Activated CD4-positive, alpha-beta T cell treated with anti-CD3 and anti-CD28 coated beads, Interleukin-2, amount 50 U/mL, for 4 hours (primary cell): ENCODE measurements at places on chromosomes 11 and 22.
A peak's percentile ranks its signal among the peaks of the same experiment; 100 is the strongest.

- DNase-seq: no peak
These were observed 9.2 kb upstream of the CELSR1 start for GRCh38 chr22:46546466-46547178.

DNA sequence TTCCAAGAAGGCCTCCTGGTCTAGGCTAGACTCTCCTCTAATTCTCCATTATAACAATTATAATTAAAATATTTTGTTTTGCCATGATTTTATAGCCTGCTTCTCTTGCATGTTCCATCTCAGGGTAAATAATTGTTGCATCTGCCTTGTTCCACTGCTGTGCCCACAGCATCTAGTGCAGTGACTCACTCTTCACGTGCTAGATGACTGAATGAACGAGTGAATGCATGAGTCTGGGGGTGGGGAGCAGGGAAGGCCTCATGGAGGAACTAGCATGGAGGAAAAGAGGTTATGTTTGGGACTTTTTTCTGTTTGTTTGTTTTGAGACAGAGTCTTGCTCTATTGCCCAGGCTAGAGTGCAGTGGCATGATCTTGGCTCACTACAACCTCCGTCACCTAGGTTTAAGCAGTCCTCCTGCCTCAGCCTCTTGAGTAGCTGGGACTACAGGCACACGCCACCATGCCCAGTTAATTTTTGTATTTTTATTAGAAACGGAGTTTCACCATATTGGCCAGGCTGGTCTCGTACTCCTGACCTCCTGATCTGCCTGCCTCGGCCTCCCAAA, 5.2 kb upstream of the OAF start:
- DNase-seq: no peak

GRCh38 chr11:9905501-9905951, 241.6 kb downstream of the SWAP70 start:
- no peak for DNase-seq

- peak; percentile 55 for DNase-seq
These were observed at the start of gene PTPRCAP for GRCh38 chr11:67437082-67437808. Gene PTPRCAP, minus strand, starts transcription at chr11:67437682. Its CDS starts 63 bp downstream, at chr11:67437619.

DNA sequence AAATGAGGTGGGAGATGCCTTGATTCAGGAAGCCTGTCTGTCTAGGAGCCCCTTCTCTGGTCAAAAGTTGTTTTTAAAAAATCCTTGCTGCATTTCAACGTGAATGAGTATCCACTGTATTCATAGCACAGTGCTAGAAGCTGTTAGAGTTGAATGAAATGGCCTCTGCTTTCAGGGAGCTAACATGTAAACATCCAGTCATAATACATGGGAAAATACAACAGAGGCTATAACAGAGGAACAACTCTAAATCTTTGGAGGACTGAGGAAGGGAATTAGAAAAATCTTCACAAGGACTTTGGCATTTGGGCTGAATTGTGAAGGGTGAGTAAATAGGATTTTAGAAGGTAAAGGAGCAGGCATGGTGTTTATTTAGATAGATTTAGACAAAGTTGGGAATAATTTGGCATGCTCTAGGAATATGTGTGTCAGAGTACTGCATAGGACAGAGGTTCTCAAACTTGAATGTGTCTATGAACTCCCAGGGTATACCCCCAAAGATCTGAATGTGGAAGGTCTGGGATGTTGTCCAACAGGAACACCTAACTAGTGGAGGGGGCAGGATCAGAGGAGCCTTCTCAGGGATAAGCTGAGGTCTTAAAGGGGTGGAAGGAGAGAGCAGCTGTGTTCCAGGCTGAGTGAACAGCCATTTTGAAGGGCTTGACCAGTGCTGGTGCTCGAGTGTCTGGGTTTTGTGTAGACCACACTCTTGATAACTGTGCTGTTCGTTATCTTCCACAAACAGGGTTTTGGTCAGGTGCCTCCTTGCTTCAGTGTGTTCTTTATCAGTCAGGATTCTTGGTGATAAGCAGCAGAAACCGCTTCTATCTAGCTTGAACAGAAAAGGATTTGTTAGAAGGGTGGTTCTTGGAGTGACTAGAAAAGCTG, 12.7 kb downstream of the SREBF2 start:
- DNase-seq: no peak

- no peak for DNase-seq
These were observed 527.8 kb downstream of the METTL15 start for GRCh38 chr11:28636033-28636432.

DNA sequence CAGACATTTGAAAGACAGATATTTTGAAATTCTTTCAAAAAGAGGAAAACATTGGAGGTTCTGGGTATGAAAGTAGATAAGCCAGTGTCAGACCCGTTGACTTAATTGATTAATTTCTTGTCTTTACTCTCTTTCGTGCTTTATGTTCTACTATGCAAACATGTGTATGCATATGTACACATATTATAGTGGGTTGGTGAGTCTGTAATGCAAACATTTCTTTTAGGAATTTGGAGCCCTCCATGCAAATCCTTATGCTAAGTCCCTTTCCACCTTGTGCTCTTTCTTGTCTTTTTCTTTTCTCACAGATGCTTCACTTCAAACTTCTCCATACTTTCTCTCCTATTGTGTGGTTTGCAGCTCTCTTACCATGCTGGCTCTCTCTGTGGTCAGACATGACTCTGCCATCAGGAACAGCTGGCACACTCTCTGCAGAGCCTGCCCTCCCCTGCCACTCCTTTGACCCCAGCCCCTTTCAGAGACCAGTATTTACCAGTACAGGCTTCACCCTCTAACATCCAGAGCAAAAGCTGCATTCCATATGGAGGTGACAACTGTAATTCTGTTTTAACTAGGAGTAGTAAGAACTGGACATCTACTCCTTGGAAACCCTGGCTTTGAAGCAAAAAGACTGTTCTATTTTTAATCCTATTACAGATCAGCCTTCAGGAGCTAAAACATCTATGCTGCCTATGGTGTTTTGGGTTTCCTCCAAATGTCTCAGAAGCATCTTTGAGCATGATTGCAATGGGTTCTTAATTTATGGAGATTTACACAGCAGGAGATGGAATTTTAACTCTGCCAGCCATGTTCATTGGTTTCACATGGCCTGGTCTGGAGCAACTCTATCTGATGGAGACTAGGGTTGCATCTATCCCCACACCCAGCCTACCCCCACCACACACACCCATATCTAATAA, 386.9 kb upstream of the FAT3 start:
- no peak for DNase-seq

DNA sequence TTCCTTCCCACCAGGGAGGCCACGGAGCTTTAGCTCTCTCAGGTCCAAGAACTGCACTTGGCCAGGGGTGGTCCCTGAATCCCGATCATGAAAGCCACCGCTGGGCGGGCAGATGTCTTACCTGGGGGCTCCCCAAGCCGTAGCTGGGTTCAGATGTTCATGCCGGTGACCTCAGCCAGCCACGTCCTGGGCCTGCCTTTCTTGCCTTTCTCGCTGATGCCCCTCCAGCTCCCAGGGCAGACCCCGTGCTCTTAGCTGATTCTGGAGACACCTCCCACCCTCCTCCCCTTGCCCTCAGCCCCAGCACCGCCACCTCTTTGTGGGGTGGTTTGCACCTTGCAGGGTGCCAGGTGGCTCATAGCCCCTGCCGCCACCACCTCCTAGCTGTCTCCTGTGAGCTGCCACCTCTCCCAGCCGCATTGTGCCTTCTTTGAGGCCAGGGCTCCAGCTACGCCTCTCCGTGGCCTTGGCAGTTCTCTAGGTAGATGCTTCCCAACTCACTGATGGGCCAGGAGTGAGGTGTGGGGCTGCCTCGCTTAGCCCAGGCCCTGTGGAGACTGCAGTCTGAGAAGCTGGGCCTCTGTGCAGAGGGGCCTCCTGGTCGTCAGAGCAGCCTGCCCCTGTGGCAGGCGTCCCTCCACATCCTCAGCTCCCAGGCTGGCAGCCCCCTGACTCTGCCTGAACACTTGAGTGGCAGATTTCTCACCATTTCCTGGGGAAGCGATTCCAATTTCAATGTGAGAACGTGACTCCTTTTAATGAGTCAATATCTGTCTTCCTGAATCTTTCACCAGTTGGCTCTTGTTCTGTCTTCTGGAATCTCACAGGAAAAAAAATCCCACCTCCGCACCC, 97.6 kb upstream of the B3GAT1 start:
- no peak for DNase-seq

DNA sequence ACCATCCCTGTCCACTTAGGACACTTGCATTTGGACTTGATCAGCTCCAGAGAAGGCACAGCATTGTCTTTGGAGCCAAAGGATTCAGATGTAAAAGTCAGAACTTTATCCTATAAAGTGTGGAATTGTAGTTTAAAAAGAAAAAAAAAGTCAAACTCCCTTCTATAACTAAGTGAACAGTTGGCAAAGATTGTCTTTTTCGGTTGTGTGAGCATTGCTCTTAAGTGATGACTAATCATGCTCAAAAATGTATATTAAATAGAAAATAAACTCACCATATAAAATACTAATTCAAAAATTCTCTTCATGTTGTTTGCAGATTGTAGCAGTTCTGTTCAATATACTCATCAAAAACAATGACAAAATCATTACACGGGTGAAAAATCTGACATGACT, 93.8 kb downstream of the ETS1 start:
- no peak for DNase-seq

GRCh38 chr11:36395978-36396736, 100.1 kb downstream of the PRR5L start:
- DNase-seq: no peak

DNA sequence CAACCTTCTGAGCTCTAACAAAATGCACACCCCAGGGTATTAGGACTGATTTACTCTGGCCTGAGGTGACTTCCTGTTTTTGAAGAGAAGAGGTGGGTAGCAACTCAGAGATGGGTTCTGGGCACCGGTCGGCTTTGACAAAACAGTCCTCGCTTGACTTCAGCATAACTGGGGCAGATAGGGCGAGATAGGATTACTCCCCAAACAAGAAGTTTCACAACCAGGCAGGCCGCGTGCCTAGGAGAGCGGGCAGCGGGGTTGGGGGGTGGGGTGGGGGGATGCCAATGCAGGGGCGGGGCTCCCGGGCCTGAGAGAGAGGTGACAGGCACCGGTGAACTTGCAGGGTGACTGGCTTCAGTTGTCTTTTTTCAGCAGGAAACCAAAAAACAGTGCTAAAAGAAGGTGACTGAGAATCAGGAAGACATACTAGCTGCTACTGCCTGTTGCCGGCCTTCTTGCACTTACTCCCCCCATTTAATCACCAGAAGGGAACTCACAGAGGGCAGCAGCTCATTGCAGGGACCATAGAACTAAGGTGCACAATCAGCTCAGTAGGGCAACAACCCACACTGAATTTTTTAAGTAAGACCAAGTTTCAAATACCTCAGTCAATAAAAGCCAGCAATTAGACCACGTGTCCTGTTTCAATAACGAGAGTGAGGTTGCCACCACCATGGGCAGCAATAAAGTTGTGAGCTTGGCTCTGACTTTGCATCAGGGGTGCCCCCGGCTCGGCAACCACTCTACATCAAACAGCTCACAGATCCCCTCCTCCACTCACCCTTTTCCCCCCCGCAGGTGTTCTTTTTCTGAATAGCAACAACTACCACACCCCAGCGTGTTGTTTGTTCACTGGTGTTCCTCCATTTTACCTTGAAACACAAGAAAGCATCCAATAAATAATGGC, 37.2 kb upstream of the ETS1 start:
- DNase-seq: peak; percentile 67

GRCh38 chr11:111840143-111840542, 31.2 kb downstream of the ALG9 start:
- DNase-seq: no peak

DNA sequence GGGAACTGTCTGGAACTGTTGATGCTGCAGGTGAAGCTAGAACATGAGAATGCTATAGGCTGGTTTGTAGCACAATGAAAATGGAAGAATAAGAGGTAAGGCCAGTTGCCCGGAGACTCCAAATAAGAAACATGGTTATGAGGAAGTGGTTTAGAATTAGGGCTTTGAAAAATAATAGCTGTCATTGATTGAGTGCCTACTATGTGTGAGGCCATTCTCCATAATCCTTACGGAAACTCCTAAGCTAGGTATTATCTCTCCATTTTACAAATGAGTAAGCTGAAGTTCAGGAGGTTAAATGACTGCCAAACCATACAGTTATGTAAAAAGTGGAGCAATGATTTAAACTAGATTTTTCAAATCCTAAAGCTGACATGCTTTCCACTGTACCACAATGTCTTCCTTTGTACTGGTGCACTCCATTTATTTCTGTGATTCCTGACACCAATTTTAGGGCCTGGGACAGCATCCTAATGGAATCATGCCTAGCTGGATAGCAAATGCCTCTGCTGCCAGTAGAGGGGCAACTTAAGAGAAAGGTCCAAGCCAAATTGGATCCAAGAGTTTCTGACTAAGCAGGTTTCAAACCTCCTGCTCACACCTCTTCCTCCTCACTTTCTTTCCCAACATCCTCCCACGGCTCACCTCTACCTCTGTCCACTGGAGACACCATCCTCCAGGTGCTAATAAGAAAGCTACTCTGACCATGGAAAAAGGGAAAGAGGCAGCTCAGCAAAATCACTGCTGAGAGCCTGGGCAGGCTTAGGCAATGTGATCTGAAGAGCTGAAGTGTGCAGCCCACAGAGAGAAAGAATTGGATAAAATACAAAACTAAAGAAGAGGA, 46.9 kb upstream of the PICALM start:
- no peak for DNase-seq

DNA sequence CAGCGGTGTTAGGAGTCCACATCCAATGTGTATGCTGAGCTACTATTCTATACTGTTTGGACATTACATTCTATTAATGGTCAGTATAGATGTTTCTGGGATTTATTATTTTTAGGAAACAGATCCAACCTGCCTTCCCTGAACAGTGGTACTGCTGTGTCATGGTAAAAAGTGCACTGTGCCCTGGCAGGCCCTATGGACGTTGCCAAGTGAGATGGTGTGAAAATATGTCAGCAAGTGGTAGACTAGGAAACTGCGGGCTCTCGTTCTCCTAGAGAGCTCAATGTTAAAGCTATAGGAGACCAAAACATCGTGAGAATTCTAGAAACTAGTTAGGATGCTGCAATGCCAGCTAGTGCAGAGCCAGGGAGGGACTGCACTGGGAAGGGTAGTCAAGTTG, 26.0 kb upstream of the CYP2D6 start:
- DNase-seq: no peak
